ENCODE measurements at places on chromosomes 4 and X. TPM values are rescaled to one million over a fixed set of nuclear protein-coding genes. Genes with fewer than 3 reads are reported as not detected.

The ODAM gene
- not detected for total RNA-seq

DNA sequence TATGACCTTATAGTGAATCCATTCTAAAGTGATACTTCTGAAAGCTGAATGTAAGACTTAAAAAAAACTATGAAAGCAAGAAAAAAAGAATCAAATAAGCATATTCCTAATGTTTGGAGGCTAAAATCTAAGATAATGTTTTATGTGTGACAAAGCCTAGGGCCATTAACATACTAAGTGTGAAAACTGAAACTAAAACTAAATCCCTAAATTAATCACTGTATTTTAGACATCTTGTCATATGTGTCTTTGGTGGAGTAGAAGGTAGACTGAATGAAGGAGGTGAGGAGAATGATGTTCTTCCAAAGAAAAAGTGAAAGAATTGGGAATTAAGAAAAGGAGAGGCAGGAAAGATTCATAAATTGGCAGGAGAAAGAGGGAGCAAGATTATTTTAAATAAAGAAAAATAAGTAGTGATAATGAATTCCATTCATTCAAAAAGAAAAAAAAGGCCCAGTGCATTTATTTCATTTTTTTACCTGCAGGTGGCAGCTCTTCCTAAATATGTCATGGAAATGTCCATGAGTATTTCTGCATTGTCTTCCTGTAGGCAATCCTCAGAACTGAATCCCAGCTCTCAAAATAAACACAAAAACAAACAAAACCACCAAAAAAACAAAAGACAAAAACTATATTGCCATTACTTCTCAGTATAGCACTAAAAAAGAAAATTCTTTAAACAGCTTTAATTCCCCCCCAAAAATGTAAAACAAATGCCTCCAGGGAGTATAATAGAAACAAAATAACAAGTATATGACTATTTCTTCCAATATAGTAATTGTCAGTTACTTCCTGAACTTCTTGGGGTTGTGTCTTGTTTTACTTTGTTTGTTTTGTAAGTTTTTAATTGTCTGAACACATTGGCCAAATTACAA is 17.0 kb upstream of the AP1AR start:
- DNase-seq, result peak; percentile 19

- peak; percentile 49 for DNase-seq
Observed at GRCh38 chr4:81052119-81053068, 21.9 kb downstream of the BMP3 start.

DNA sequence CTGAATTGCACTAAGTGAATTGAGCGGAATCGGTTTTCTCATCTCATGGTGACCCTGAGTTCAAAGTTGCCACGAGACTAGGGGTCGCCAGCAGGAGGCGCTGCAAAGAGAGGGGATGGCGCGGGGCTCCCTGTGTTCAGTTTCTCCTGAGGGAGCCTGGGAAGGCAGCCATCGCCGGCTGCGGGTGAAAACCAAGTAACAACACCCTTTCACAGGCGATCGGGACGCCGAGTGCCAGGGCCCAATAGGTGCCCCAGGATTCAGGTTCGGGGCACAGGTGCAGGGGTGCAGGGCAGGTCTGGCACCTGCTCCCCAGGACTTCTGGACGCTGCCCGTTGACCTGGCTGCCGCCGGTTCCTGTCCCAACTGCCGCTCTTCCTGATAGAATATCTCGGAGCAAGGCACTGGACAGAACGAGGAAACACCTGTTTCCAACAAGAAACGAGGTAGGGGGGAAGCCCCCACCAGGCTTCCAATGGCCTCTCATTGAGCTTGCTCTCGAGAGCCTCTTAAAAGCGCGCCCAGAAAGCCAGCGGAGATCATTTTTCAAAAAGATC is 1.1 kb upstream of the FGF16 start:
- no peak for DNase-seq

DNA sequence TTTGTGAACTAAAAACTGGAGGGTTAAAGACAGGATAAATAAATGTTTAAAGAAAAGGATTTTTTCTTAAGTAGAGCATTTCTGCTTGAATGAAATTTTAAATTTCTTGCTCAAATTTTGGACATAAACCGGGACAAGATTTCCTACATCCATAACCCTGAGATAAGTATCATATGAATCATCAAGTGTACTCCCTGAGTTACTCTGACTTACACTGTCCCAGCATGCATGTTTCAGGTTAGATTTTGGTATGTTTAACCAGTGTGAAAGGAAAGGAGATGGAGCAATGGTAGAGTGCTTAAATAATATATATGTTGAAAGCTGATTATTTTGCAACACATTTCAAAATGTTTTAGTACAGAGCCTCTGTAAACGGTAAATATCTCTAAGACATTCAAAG is 175.2 kb downstream of the ADGRL3 start:
- DNase-seq, result peak; percentile 35

The CXCL11 gene
- total RNA-seq, result not detected

- peak; percentile 95 for DNase-seq
Observed at GRCh38 chr4:168634276-168634802, 137.5 kb downstream of the PALLD start.

The FAM47E gene
- total RNA-seq, result 1.0 TPM

The PLCXD1 gene
- total RNA-seq, result 10.9 TPM

- DNase-seq, result no peak
Observed at GRCh38 chrX:39893417-39894338, 204.1 kb downstream of the BCOR start.

- DNase-seq, result no peak
Observed at GRCh38 chr4:81447566-81448229, 24.0 kb downstream of the RASGEF1B start.

GRCh38 chr4:124018383-124019317 is 622.1 kb downstream of the SPRY1 start:
- DNase-seq, result peak; percentile 51
